ENCODE measurements at places on chromosomes 5 and 9.

GRCh38 chr5:177980743-177981151 is 15.3 kb downstream of the PROP1 start:
- no peaks in the 10 kb centered on the region for H3K36me3 ChIP-seq
- DNase-seq = no peak
- H3K27me3 ChIP-seq = peaks cover 52% of the 10 kb centered on the region
- H3K4me1 ChIP-seq = peaks cover 9% of the 10 kb centered on the region

GRCh38 chr9:2230362-2230761 is 215.2 kb downstream of the SMARCA2 start:
- H3K27ac ChIP-seq = no peak overlapping the region
- H3K4me3 ChIP-seq = no peak overlapping the region
- DNase-seq = no peak
- no peaks in the 10 kb centered on the region for H3K36me3 ChIP-seq
- no peaks in the 10 kb centered on the region for H3K4me1 ChIP-seq
- no peaks in the 10 kb centered on the region for H3K27me3 ChIP-seq

GRCh38 chr5:91059409-91059808 is 323.7 kb downstream of the ARRDC3 start:
- DNase-seq = no peak
- no peaks in the 10 kb centered on the region for H3K36me3 ChIP-seq
- H3K27me3 ChIP-seq = peaks cover 56% of the 10 kb centered on the region
- no peak overlapping the region for H3K4me3 ChIP-seq
- peaks cover 36% of the 10 kb centered on the region for H3K4me1 ChIP-seq

DNA sequence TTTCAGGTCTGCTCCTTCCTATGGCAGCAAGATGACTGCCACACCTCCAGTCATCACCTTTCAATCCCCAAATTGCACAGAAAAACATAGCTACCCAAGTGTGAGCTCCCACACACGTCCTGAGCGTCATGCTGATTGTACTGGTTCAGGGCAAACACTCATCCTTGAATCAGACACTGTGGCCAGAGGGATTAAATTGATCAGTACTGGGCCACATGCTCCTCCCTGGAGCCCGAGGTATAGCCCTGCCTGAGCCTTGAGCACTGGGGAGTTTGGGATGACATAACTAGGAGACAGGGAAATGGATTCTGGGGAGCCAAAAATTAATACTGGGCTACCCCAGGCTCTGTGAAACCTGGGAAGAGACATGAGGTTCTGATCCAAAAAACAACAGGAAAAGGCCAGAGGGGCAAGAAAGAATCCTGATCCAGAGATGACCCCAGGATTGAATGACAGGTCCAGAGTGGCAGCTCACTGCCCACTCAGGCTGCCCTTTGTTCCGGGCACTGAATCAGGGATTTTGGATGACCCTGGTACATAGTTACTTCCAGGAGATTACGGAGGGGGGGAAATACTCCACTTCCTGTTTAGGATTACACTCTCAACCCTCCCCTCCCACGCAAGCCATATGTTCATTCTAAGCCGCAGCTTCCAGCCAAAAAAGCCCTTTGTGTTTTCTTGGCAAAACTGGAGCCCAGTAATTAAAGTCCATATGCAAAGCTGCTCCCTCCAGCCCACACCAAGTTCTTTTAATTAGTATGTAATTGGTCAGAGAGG is 141.6 kb upstream of the SPRY4 start:
- DNase-seq = no peak
- H3K4me3 ChIP-seq = no peak overlapping the region
- H3K27me3 ChIP-seq = no peaks in the 10 kb centered on the region
- H3K4me1 ChIP-seq = peaks cover 22% of the 10 kb centered on the region

GRCh38 chr9:33187519-33188218 is 20.5 kb upstream of the B4GALT1 start:
- H3K27me3 ChIP-seq = no peaks in the 10 kb centered on the region
- H3K27ac ChIP-seq = no peak overlapping the region
- H3K4me3 ChIP-seq = no peak overlapping the region
- peaks cover 6% of the 10 kb centered on the region for H3K4me1 ChIP-seq
- no peak for DNase-seq

GRCh38 chr9:4572184-4572826 is 82.0 kb downstream of the SLC1A1 start:
- no peak for DNase-seq
- peak overlapping the region; percentile 19 for H3K27ac ChIP-seq
- no peaks in the 10 kb centered on the region for H3K27me3 ChIP-seq

- no peak overlapping the region for H3K27ac ChIP-seq
- no peak overlapping the region for H3K4me3 ChIP-seq
- no peaks in the 10 kb centered on the region for H3K4me1 ChIP-seq
- peaks cover 18% of the 10 kb centered on the region for H3K27me3 ChIP-seq
These were observed 21.1 kb upstream of the IGFBPL1 start for GRCh38 chr9:38445154-38446043.

GRCh38 chr5:150441813-150442698 is 7.5 kb downstream of the RPS14 start:
- H3K4me1 ChIP-seq = peaks cover 21% of the 10 kb centered on the region
- peak overlapping the region; percentile 69 for H3K27ac ChIP-seq
- H3K36me3 ChIP-seq = peaks cover 48% of the 10 kb centered on the region
- no peaks in the 10 kb centered on the region for H3K27me3 ChIP-seq

GRCh38 chr5:73939557-73939956 is 313.6 kb downstream of the ARHGEF28 start:
- no peaks in the 10 kb centered on the region for H3K36me3 ChIP-seq
- H3K4me1 ChIP-seq = no peaks in the 10 kb centered on the region
- no peak for DNase-seq
- H3K4me3 ChIP-seq = no peak overlapping the region

DNA sequence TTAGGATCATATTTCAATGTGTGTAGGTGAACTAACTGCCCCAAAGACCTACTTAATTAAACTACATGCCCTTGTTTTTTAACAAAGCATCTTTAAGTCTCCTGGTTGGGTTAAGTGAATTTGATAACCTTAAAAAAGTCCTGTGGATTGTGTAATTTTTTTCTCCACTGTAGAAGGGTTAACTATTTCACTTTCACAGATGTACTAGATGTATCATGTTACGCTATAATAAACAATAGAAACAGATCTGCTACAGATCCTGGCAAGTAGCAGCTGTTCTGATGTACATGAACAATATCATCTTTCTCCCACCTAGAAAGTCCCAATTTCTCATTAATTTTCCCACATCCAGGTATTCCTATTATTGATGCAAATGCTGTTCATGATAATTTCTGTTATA is 18.9 kb downstream of the KIF24 start:
- H3K36me3 ChIP-seq = peaks cover 2% of the 10 kb centered on the region
- H3K4me3 ChIP-seq = no peak overlapping the region
- DNase-seq = no peak
- H3K27me3 ChIP-seq = no peaks in the 10 kb centered on the region
- no peak overlapping the region for H3K27ac ChIP-seq

DNA sequence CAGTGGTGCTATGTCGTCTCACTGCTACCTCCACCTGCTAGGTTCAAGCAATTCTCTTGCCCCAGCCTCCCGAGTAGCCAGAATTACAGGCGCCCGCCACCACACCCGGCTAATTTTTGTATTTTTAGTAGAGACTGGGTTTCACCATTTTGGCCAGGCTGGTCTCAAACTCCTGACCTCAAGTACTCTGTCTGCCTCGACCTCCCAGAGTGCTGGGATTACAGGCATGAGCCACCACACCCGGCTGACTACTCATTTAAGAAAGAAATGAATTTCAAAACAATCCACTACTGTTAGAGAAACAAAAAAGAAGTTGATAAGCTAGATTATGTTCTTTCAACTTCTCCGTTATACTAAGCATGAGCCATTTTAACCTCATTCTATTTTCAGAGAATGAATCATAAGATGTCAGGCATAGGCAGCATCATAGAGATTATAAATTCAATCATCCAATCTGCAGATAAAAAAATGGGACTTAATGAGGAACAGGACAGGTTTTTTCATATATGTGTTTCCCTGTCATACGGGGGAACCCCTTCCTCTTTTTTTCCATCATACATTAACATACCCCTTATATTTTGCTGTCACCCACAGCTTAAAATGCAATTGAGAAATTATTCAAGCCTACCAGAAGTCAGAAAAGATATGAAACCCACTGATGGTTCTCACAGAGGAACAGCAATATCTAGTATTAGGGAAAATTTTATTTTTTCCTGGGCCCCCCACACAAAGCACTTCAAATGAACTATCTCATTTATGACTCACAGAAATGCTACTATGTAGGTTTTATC is 26.5 kb upstream of the ADRB2 start:
- peaks cover 21% of the 10 kb centered on the region for H3K27me3 ChIP-seq
- H3K27ac ChIP-seq = peak overlapping the region; percentile 92
- peaks cover 51% of the 10 kb centered on the region for H3K4me1 ChIP-seq
- no peak overlapping the region for H3K4me3 ChIP-seq
- no peak for DNase-seq
- H3K36me3 ChIP-seq = no peaks in the 10 kb centered on the region

DNA sequence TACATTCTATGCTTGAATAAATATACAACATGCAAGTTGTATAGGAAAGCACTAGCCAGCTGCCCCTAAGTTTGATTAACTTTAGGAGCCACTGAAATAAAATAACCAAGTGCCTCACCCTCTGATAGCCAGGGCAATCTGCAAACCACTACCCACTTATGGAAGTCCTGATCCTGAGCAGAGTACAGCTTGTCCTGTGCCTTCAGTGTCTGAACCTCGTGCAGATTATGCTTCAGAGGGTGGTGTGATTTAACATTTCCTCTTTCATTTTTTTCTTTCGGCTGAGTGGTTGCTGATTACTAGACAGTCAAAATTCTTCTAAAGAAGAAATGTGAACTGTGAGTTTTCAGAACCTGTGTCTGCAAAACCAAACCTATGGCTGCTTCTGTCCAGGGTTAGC is 327.7 kb downstream of the PIK3R1 start:
- no peaks in the 10 kb centered on the region for H3K36me3 ChIP-seq
- H3K4me3 ChIP-seq = no peak overlapping the region
- H3K27ac ChIP-seq = no peak overlapping the region
- H3K27me3 ChIP-seq = peaks cover 25% of the 10 kb centered on the region
- no peak for DNase-seq

DNA sequence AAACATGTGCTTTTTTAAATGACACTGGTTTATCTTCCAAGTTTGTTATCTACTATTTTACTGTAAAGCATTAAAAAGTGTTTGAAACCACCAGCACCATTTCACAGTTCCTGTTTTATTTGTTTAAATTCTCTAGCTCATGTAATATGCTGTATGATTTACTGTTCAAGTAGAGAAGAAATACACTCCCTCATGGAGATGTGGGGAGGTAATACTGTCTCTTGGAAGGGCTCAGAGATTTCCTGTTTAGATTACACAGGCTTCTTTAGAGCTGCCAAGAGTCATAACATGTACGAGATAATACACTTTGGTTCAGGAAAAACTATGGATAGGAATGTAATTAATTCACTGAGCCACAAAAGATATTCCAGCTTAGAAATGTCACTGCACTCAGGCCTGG is 135.0 kb upstream of the CCDC152 start:
- H3K27me3 ChIP-seq = peaks cover 3% of the 10 kb centered on the region
- H3K4me3 ChIP-seq = no peak overlapping the region
- DNase-seq = no peak
- H3K36me3 ChIP-seq = no peaks in the 10 kb centered on the region
- H3K4me1 ChIP-seq = no peaks in the 10 kb centered on the region

- H3K27me3 ChIP-seq = no peaks in the 10 kb centered on the region
- H3K4me3 ChIP-seq = peak overlapping the region; percentile 58
- peaks cover 82% of the 10 kb centered on the region for H3K36me3 ChIP-seq
- H3K27ac ChIP-seq = peak overlapping the region; percentile 84
- H3K4me1 ChIP-seq = peaks cover 94% of the 10 kb centered on the region
These were observed 8.2 kb downstream of the TENT4A start for GRCh38 chr5:6721442-6721841.

GRCh38 chr5:96963267-96963666 is 27.4 kb downstream of the LNPEP start:
- peak overlapping the region; percentile 94 for H3K27ac ChIP-seq
- H3K4me1 ChIP-seq = peaks cover 82% of the 10 kb centered on the region
- peak overlapping the region; percentile 70 for H3K4me3 ChIP-seq
- H3K27me3 ChIP-seq = no peaks in the 10 kb centered on the region
- H3K36me3 ChIP-seq = peaks cover 26% of the 10 kb centered on the region
- no peak for DNase-seq

DNA sequence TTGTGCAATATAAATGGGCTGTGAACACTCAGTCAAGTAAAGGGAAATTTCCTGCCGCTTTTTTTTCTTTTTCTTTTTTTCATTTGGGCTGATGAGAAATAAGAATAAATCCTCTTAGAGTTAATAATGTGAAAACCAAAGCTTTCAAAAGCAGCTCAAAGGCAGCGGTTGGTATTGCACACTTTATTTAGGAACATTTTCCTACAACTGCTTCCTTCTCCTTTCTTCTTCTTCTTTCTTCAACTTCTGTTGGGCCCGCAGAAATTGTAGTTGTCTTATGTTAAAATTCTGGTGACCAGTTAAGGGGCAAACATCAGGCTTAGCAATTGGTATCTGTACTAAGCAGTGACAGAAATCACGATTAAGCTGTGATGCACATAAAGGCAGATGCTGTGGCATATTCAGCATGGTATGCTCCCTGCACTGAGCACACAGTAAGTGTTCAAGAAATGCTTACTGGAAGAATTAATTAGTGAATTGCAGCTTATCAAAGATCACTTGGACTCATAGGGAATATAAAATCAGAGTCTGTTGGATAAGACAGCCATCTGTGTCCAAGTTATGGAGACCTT is 85.4 kb downstream of the ANKRD55 start:
- no peaks in the 10 kb centered on the region for H3K27me3 ChIP-seq
- H3K4me3 ChIP-seq = peak overlapping the region; percentile 35
- H3K4me1 ChIP-seq = peaks cover 64% of the 10 kb centered on the region
- peak overlapping the region; percentile 83 for H3K27ac ChIP-seq
- H3K36me3 ChIP-seq = no peaks in the 10 kb centered on the region

DNA sequence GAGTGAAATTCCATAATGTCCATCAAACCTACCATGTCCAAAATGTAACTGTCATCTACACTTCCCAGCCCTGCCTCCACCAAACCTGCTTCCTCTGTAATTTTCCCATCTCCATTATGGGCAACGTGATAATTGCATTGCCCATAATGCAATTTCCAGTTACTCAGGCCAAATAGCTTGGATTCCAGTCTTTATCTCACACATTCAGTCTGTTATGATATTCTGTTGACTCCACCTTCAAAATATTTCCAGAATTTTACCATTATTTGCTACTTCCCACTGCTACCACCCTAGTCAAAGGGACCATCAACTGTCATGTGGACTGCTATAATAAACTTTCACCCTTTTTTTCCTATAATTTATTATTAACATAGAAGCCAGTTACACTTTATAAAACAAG is 256.0 kb downstream of the CWC27 start:
- no peak for DNase-seq
- H3K27ac ChIP-seq = no peak overlapping the region
- no peak overlapping the region for H3K4me3 ChIP-seq
- no peaks in the 10 kb centered on the region for H3K27me3 ChIP-seq
- peaks cover 30% of the 10 kb centered on the region for H3K4me1 ChIP-seq

GRCh38 chr5:94376672-94377345 is 241.6 kb downstream of the KIAA0825 start:
- H3K4me1 ChIP-seq = no peaks in the 10 kb centered on the region
- no peak overlapping the region for H3K4me3 ChIP-seq
- H3K27me3 ChIP-seq = no peaks in the 10 kb centered on the region
- H3K27ac ChIP-seq = no peak overlapping the region

DNA sequence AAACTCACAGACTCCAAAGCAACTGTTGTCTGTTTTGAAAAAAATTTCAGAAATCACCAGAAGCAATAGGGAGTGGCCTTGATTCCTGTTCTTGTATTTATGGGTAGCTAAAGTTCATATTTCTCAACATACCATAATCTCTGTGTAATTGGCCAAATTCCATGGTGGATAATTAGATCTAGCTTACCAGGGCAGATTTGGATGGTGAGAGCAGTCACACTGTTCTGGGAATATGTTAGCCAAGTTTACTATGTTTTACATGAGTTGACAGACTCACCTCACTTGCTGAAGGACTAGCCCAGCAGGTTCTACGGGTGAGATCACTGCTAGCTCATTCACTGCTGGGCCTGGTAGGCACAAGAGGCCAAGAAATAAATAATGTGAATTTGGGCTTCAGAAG is 32.7 kb upstream of the CDKN2B start:
- no peak overlapping the region for H3K27ac ChIP-seq
- H3K27me3 ChIP-seq = peaks cover 30% of the 10 kb centered on the region
- H3K4me1 ChIP-seq = peaks cover 18% of the 10 kb centered on the region
- no peaks in the 10 kb centered on the region for H3K36me3 ChIP-seq
- DNase-seq = no peak

Data from activated T-cell treated with anti-CD3 and anti-CD28 coated beads, Interleukin-2, amount 50 U/mL, for 24 hours (primary cell).